ENCODE measurements at places on chromosomes 1 and 21. TPM values are rescaled to one million over a fixed set of nuclear protein-coding genes. Genes with fewer than 3 reads are reported as not detected.

Gene LDLRAP1
- total RNA-seq, result 11.8 TPM

Gene RGS13
- 0.30 TPM for total RNA-seq

Gene SLFNL1
- total RNA-seq, result 0.22 TPM

Gene TMEM269
- not detected for total RNA-seq

Gene MFAP2
- total RNA-seq, result 4.1 TPM

Gene SH2D2A
- total RNA-seq, result 1.1 TPM

Gene SLC30A1
- total RNA-seq, result 9.8 TPM

Gene NGF
- 4.0 TPM for total RNA-seq

Gene GJC2
- 1.6 TPM for total RNA-seq

Gene FAM163A
- 0.22 TPM for total RNA-seq

Gene IQGAP3
- total RNA-seq, result 0.56 TPM

Gene LRRC8D
- 5.1 TPM for total RNA-seq

Gene DIPK1A
- 7.0 TPM for total RNA-seq

Gene FMN2
- total RNA-seq, result not detected

All from Right ventricle myocardium superior (tissue), 1 donor.